MV-4-11 (cell line): ENCODE measurements at places on chromosomes 3 and 15.
A peak's percentile ranks its signal among the peaks of the same experiment; 100 is the strongest.

- DNase-seq = no peak
These were observed 16.6 kb downstream of the KPNA1 start for GRCh38 chr3:122498152-122498551.

- no peak for DNase-seq
These were observed 110.3 kb downstream of the FAIM start for GRCh38 chr3:138718849-138719248.

DNA sequence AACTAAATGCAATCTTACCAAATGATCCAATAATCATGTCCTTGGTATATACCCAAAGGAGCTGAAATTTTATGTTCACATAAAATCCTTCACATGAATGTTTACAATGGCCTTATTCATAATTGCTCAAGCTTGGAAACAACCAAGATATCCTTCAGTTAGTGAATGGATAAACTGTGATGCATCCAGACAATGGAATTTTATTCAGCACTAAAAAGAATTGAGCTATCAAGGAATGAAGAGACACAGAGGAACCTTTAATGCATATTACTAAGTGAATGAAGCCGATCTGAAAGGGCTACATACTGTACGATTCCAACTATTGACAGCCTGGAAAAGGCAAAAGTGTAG, 168.4 kb downstream of the PDE8A start:
- DNase-seq = no peak

- no peak for DNase-seq
These were observed 1.1 kb downstream of the RAB6B start for GRCh38 chr3:133894353-133895207.

GRCh38 chr3:14379843-14380242, 22.6 kb upstream of the SLC6A6 start:
- DNase-seq = no peak

DNA sequence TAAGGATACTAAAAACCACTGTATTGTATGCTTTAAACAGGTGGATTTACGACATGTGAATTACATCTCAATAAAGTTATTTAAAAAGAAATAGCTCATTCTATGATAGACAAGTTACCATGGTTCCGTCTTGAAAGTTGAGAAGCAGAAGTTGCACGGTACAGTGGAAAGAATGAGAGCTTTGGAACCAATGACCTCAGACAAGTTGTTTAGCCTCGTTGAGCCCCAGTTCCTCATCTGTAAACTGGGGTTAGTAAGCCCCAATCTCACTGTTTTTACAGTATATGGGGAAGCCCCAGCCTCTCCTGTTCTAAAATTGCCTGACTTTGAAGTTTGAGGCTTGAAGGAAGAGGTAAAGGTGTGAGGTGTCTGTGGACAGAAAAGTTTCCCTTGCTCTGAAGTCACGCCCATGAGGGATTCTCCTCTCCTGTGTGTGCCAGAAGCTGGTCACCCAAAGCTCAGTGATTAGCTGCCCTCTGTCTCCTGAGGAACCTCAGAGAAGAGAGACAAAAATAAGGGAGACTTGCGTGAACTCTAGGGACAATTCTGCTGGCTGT, 10.0 kb downstream of the CRYGS start:
- peak; percentile 94 for DNase-seq

GRCh38 chr15:41984622-41985021, 12.3 kb upstream of the EHD4 start:
- no peak for DNase-seq

- no peak for DNase-seq
These were observed 195.8 kb downstream of the ZMAT3 start for GRCh38 chr3:178875836-178876235.

DNA sequence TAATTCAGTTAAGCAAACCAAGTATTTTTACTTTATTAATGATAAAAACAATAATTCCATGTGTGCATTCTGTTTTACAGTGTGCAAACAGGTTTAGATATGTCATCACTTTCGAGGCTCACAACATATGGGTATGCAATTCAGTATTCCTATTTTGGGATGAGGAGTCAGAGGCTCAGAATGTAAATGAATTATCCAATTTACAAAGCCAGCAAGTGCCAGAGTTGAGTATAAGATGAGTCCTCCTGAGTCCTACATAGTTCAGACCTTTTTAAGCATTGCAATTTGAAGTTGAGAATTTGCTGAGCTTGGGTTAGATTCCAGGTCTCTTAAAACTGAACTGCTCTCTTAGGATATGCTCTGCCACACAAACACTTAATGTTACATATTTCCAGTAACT, 424.2 kb upstream of the ROBO2 start:
- DNase-seq = no peak

DNA sequence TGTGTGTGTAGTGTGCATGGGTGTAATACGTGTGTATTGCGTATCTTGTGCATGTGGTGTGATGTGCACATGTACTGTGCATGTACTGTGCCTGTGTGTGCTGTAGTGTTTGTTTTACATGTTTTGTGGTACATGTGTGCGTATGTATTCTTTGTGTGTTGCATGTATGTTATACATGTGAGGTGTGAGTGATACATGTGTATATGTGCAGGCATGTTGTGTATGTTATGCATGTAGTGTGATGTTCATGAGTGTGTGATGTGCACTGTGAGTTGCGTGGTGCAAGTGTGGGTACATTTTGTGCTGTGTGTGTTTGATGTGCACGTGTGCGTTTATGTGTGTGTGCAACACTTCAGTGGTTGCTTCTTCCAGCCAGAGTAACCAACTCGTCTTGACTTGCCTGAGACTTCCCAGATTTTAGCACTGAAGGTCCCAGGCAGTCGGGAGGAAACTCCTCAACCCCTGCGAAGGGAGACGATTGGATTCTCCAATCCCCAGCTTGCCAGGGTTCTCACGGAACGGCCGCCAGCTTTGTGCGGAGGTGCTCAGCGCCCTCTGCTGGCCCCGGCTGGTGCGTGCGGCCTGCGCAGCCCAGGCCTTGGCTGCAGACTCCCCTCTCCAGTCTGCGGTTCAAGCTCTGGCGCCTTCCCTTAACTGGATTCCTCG, 3.6 kb downstream of the GALNT15 start:
- no peak for DNase-seq

GRCh38 chr15:74963213-74963612, 6.6 kb upstream of the RPP25 start:
- no peak for DNase-seq

DNA sequence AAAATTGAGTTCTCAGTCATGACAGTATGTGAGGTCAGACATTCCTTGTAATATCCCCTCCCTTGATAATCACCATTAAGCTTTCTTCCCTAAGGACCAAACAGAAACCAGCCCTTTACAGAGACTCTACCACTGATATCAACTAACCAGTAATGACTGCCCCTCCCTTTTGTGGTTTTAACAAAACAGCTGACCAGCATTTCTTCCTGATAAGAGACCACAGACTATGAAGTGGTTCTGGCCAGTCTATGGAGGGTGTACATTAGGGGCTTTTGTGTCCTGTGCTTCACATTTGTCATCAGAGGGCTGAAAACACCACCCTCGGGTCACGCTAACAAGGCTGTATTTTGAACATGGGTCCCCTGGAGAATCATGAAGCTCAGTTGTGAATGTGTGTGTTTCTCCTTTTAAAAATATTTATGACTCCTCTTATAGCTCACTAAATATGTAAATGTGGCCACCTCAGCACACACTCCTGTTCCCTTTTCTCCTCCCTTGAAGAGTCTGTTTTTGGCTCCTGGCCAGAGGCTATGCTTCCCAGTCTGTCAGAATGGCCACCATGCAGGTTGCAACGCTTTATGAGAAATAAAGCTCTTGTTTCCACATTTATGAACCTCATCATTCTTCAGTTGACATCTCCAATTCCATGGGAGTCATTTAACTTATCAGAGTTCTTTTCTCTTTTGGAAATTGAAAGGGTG, 239.3 kb downstream of the CPNE4 start:
- DNase-seq = peak; percentile 48

GRCh38 chr3:65950340-65951326, 88.1 kb downstream of the MAGI1 start:
- no peak for DNase-seq

DNA sequence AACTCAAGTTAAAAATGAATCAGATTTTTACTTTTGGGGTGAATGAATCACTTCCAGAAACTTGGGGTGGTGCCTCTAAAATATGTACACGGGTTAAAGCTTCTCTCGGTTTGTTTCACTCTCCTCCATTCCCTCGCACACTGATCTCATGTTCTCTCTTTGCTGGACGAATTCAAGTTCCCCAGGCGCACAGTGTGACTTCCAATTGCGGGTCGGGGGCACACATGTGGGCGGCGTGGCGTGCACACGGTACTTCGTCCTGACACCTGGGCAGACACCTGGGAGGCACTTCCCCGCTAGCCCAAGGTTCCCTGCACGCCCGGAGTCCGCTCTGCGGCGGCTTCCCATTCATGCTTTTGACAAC, 692 bp downstream of the SCAANT1 start:
- DNase-seq = no peak

- DNase-seq = no peak
These were observed 255.1 kb upstream of the WNT5A start for GRCh38 chr3:55742022-55742831.

DNA sequence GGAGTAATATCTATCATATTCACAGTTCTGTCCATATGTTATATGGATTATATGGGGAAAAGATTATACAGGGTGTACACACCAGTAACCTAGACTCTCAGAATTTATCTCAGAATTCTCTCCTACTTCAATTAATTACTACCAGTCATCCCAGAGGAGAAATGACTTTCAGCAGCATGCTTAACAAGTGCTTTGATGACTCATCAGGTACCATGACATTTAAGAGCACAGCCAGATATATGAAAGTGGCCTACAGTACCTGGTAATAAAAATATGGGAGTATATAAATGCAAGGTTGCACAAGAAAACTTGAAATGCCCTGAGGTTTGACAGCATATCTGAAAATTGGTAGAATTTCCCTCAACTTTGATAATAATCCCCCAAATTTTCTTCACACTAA, 1273.0 kb downstream of the OTOL1 start:
- no peak for DNase-seq

DNA sequence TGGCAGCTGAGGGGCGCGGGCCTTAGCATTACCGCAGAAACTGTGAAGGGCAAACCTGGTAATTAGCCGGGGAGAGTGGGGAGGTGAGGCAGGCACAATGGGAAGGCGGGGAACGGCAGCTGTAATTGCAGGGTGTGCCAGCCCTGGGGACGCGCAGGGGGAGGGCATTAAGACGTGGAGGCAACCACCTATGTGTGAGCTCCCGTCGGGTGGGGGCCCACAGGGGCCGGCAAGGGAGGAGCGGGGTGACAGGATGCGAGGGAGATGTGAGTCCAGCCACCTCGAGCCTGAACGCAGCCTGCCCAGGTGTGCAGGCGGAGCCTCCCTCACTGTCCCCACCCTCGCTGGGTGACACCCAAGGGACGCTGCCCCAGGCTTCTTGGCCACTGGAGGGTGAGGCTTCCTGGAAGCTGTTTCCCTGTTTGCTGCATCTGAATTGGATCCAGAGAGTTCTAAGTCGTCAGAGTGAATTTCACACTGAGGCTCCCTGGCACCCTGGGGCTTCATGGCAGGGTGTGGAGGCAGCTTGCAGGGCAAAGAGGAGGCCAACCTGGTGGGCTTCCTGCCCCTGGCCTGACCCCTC, 130.6 kb upstream of the MEF2A start:
- no peak for DNase-seq

GRCh38 chr3:174859114-174859735, at the start of gene NAALADL2:
Gene NAALADL2, plus strand, starts transcription at chr3:174859334.
- no peak for DNase-seq

GRCh38 chr3:25344670-25345069, 83.4 kb upstream of the RARB start:
- no peak for DNase-seq
